Small intestine (tissue), 16 donors: ENCODE measurements at places on chromosomes 12 and 14.

DNA sequence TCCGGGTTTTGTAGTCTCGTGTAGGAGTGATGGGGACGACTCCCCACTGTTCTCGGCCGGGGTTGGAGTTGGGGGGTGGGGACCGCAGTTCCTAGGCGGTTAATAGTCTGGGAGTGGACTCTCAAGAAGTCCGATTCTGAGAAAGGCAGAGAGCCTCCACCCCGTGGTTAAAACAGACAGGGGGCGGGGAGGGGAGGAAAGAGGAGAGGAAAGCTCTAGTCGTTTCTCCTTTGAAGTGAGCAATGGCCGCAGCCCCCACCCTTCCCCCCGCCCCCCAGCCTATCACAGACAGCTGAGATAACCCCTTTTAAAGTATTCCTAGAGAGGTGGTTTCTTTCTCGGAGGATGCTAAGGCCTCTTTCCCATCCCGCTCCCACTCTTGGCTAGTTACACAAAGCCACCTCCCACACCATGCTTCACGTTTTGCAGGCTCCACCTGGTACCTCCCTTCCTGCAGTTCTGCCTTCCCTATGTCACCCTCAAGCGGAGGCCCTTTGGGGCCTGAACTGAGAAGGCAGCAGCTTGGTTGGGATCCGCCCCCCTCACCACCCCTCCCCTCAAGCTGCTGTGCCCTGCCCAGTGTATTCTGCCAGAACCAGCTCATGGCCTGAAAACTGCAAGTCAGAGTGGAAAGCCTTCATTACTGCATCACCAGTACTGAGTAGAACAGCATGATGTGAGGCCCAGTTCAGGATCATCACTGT is 853 bp downstream of the USP5 start:
- no peak overlapping the region for H3K27ac ChIP-seq
- peaks cover 3% of the 10 kb centered on the region for H3K36me3 ChIP-seq

DNA sequence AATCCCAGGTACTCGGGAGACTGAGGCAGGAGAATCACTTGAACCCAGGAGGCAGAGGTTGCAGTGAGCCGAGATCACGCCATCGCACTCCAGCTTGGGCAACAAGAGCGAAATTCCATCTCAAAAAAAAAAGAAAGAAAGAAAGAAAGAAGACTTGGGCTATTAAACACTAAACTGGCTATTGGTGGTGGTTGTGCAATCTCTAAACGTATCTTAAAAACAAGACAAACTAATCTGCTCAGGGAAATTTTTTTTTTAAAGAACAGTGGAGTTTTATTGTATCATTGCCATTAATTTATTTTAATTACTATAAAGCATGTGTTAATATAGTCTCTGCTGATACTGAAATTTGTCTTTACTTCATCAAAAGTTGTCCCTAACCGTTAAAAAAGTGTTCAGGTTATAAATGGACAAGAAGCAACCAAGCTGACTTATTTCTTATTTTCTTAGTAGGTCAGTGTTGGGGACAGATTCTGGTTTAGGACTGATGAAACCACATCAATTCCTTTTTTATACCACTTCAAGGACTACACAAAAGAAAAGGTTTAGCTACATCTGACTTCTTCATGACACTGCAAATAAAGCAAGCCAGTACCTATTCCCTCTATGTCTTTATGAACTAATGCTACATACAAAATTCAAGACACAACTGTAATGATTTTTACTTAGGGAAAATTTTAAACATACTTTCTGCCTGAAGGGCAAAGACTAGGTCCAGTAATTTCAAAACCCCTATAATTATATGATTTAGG is 68.7 kb upstream of the KRAS start:
- no peak for DNase-seq
- H3K4me1 ChIP-seq, result no peaks in the 10 kb centered on the region
- no peaks in the 10 kb centered on the region for H3K36me3 ChIP-seq
- H3K27me3 ChIP-seq, result no peaks in the 10 kb centered on the region
- H3K4me3 ChIP-seq, result no peak overlapping the region

- H3K4me1 ChIP-seq, result no peaks in the 10 kb centered on the region
- peak overlapping the region; percentile 71 for H3K27ac ChIP-seq
- peak; percentile 46 for DNase-seq
- H3K4me3 ChIP-seq, result peak overlapping the region; percentile 68
- H3K36me3 ChIP-seq, result no peaks in the 10 kb centered on the region
- H3K27me3 ChIP-seq, result no peaks in the 10 kb centered on the region
Observed at GRCh38 chr12:49706351-49707127, 666 bp downstream of the FMNL3 start.

GRCh38 chr12:113049976-113050742 is 6.4 kb upstream of the DTX1 start:
- H3K27ac ChIP-seq, result no peak overlapping the region
- H3K4me3 ChIP-seq, result no peak overlapping the region
- peaks cover 6% of the 10 kb centered on the region for H3K27me3 ChIP-seq
- no peaks in the 10 kb centered on the region for H3K36me3 ChIP-seq
- peak; percentile 11 for DNase-seq
- no peaks in the 10 kb centered on the region for H3K4me1 ChIP-seq

DNA sequence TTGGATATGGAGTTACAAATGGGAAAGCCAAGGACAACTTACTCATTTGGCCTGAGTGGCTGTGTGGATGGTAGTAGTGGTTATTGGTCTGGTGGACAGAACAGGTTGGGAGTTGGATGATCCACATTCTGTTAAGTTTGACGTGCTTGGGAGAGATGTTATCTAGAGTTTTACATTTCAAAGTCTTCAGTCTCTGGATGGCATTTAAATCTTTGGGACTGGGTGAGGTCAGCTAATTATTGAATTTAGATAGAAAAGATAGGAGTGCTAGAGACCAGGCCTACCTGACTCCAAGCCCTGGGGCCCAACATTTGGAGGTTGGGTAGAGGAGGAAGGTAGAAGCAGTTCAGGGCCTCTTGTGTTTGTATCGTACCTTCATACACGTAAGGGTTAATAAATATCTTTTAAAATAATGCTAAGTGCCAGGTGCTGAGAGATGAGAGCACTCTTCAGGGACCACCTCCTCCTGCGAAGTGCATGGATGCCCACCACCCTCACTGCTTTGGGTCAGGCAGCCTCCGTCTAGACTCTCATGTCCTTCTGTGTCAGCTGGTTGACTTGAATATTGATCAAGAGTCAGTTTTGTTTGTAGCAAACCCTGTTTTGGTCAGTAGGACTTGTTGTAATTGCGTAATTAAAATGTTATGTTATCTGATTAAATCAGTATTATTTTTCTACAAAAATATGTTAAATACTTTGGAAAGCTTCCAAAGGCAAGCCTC is 460.4 kb upstream of the RGS6 start:
- H3K27ac ChIP-seq, result no peak overlapping the region
- peaks cover 6% of the 10 kb centered on the region for H3K4me1 ChIP-seq
- no peak for DNase-seq
- H3K4me3 ChIP-seq, result no peak overlapping the region
- no peaks in the 10 kb centered on the region for H3K27me3 ChIP-seq

DNA sequence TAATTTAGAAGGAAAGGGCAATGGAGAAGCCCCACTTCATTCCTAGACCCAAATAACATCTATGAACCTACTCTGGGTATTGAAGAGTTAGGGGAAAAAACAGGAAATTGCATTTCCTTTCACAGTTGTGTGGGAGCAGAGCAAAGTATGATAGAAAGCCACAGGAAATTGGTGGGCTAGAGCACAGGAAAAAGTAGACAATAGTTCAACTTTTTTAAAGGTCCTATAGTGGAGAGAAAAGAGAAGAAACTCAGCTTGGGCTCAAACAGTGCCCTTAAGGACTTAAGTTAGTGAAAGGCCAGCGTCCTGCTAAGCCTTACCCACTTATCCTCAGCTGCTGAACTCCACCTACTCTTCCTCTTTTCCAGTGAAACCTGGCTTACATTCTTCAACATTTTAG is 258.1 kb downstream of the DPY19L2 start:
- no peak overlapping the region for H3K27ac ChIP-seq
- no peaks in the 10 kb centered on the region for H3K27me3 ChIP-seq
- no peaks in the 10 kb centered on the region for H3K36me3 ChIP-seq
- no peak for DNase-seq
- H3K4me3 ChIP-seq, result no peak overlapping the region

- H3K27me3 ChIP-seq, result no peaks in the 10 kb centered on the region
- no peaks in the 10 kb centered on the region for H3K4me1 ChIP-seq
- no peak overlapping the region for H3K4me3 ChIP-seq
- no peak for DNase-seq
Observed at GRCh38 chr14:96055065-96055752, 16.0 kb downstream of the C14orf132 start.

- peak; percentile 89 for DNase-seq
- H3K4me1 ChIP-seq, result peaks cover 11% of the 10 kb centered on the region
- no peaks in the 10 kb centered on the region for H3K36me3 ChIP-seq
- H3K4me3 ChIP-seq, result no peak overlapping the region
- H3K27ac ChIP-seq, result peak overlapping the region; percentile 13
- no peaks in the 10 kb centered on the region for H3K27me3 ChIP-seq
Observed at GRCh38 chr14:67636361-67636919, 16.7 kb downstream of the ARG2 start.

GRCh38 chr12:105206686-105207374 is 29.1 kb downstream of the APPL2 start:
- H3K36me3 ChIP-seq, result peaks cover 64% of the 10 kb centered on the region
- no peaks in the 10 kb centered on the region for H3K4me1 ChIP-seq
- H3K4me3 ChIP-seq, result no peak overlapping the region

- H3K27me3 ChIP-seq, result no peaks in the 10 kb centered on the region
- no peak overlapping the region for H3K27ac ChIP-seq
- DNase-seq, result no peak
- no peak overlapping the region for H3K4me3 ChIP-seq
- no peaks in the 10 kb centered on the region for H3K4me1 ChIP-seq
Observed at GRCh38 chr12:93580682-93581081, 8.2 kb downstream of the SOCS2 start.

DNA sequence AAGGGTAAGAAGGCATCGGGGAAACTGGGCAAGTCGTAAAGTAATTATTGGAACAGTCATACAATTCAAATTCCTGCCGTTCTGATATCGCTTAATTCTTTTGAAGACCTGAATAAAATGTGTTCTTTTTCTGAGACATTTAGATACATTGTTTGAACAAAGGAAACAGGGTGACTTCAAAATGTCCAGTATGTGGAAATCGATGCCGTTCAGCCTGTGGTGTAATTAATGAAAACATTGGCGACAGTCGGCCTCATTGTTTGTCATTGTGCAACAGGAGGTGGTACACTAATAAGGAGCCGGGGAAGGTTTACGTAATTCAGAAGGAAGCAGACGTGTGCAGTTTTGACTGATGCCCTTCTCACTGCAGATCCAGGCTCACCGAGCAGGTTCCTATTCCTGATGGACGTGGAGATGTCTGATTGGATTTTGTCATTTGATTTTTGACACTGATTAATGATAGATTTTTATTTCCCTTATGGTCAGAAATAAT is 92.7 kb downstream of the BORCS5 start:
- peaks cover 2% of the 10 kb centered on the region for H3K4me1 ChIP-seq
- H3K27ac ChIP-seq, result peak overlapping the region; percentile 54
- DNase-seq, result peak; percentile 89
- H3K4me3 ChIP-seq, result no peak overlapping the region
- H3K27me3 ChIP-seq, result no peaks in the 10 kb centered on the region
- H3K36me3 ChIP-seq, result no peaks in the 10 kb centered on the region

- no peaks in the 10 kb centered on the region for H3K4me1 ChIP-seq
- H3K4me3 ChIP-seq, result no peak overlapping the region
- no peaks in the 10 kb centered on the region for H3K36me3 ChIP-seq
- H3K27me3 ChIP-seq, result no peaks in the 10 kb centered on the region
- no peak for DNase-seq
- H3K27ac ChIP-seq, result no peak overlapping the region
Observed at GRCh38 chr12:3994500-3994899, 121.3 kb upstream of the PARP11 start.

DNA sequence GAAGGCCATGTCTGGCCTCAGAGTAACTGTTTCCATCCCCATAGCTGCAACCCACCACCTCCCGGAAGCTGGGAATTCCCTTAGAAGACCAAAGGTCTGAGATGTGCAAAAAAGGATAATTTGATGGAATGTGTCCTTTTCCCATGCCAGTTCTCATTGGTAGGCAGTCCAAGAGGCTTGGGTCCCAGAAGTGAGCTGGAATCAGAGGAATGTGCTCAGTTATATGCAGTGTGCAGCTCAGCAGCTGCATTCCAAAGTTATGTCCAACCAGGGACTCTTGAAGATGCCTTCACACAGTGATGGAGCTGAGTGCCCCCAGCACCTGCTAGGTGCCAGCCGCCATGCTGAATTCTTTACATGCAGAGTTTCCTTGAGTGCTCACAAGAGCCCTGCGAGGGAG is 583.9 kb upstream of the TBX3 start:
- H3K27me3 ChIP-seq, result no peaks in the 10 kb centered on the region
- no peaks in the 10 kb centered on the region for H3K36me3 ChIP-seq
- H3K4me1 ChIP-seq, result peaks cover under 1% of the 10 kb centered on the region
- DNase-seq, result no peak

DNA sequence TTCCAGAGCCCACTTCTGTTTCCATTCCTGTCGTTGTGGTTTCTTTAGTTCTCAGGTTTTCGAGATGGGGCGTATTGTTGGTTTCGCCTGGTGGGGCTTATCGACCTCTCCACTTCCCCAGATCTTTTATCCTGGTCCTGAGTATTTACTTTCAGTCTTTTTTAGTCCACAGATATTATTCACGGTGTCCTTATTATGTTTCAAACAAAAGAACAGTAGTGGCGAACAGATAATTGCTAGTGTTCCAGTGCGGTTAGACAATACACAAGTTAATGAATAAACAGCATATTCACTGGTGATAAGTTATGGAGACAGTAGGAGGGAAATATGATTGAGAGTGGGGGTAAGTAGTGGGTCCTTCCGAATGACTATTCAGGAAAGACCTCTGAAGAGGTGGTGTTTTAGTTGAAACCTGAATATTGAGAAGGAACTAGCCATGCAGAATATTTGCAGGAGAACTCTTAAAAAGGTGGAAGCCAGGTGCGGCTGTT is 668 bp downstream of the TMEM260 start:
- peaks cover 14% of the 10 kb centered on the region for H3K4me1 ChIP-seq
- H3K36me3 ChIP-seq, result no peaks in the 10 kb centered on the region
- peak overlapping the region; percentile 89 for H3K27ac ChIP-seq
- peak overlapping the region; percentile 98 for H3K4me3 ChIP-seq

GRCh38 chr14:76937181-76938091 is 91.1 kb downstream of the IRF2BPL start:
- peaks cover 24% of the 10 kb centered on the region for H3K4me1 ChIP-seq
- no peaks in the 10 kb centered on the region for H3K36me3 ChIP-seq
- no peak for DNase-seq
- no peaks in the 10 kb centered on the region for H3K27me3 ChIP-seq
- no peak overlapping the region for H3K27ac ChIP-seq
- no peak overlapping the region for H3K4me3 ChIP-seq

- peaks cover 7% of the 10 kb centered on the region for H3K36me3 ChIP-seq
- no peaks in the 10 kb centered on the region for H3K27me3 ChIP-seq
- no peak overlapping the region for H3K4me3 ChIP-seq
Observed at GRCh38 chr14:35594616-35595015, 60.7 kb downstream of the INSM2 start.

DNA sequence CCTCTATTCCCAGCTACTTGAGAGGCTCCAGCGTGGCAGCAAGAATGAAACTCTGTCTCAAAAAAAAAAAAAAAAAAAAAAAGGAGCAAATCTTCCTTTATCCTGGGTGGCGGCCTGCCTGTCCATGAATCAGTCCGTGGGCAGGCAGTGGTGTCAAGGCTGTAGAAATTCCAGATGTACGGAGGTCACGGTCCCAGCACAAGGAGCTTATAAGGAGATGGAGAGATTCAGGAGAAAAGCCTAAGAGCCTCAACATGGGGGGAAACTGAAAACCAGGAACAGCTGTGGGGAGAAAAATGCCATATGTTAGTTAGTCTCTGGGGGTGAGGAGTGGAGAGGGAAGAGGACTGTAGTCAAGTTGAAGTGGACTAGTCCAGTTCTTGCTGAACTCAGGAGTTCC is 130.5 kb upstream of the CRY1 start:
- H3K36me3 ChIP-seq, result no peaks in the 10 kb centered on the region
- H3K27me3 ChIP-seq, result peaks cover 3% of the 10 kb centered on the region
- no peak for DNase-seq
